ENCODE measurements at places on chromosomes 7 and 10.

- DNase-seq, result no peak
Observed at GRCh38 chr10:132588301-132589013, 50.9 kb downstream of the INPP5A start.

GRCh38 chr7:150451833-150452461 is 1.5 kb downstream of the GIMAP8 start:
- no peak for DNase-seq

DNA sequence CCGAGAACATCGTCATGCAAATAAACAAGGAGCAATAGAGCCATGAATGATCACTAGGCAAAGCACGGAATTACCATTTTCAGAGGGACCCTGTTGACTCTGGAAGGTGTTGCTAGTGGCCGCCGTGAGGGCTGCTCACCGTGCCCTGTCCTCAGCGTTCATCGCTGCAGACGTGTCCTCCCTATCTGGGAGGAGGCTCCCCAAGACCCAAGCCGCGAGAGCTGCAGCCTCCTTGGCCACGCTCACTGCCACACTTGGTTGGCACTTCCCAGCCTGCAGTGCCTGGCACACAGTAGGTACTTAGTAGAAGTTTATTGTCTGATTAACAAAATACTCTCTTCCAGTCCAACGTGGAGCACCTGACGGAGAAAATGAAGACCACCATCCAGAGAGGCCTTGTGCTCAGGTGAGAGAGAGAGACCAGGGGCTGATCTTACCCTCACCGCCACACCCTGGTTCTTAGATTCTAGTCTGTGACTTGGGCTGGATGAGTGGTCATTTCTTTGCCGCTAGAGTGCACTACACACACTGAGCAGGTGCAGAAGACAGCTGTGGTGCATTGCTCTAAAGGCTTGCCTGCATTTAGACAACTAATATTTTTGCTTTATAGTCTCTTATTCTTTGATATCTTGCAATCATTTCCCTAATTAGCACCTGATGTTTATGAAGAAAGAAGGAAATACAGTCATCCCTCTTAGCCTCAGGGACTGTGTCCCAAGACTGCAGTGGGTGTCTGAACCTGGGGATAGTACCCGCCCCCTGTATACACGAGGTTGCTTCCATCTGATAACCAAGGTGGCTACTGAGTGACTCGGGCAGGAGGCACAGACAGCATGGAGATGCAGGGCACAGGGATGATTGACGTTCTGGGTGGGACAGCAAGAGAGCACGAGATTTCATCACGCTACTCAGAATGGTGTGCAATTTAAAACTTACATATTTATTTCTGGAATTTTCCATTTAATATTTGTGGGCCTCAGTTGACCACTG is 40.3 kb downstream of the PITRM1 start:
- no peak for DNase-seq

- DNase-seq, result no peak
Observed at GRCh38 chr7:107638594-107638993, 22.0 kb upstream of the SLC26A4 start.

DNA sequence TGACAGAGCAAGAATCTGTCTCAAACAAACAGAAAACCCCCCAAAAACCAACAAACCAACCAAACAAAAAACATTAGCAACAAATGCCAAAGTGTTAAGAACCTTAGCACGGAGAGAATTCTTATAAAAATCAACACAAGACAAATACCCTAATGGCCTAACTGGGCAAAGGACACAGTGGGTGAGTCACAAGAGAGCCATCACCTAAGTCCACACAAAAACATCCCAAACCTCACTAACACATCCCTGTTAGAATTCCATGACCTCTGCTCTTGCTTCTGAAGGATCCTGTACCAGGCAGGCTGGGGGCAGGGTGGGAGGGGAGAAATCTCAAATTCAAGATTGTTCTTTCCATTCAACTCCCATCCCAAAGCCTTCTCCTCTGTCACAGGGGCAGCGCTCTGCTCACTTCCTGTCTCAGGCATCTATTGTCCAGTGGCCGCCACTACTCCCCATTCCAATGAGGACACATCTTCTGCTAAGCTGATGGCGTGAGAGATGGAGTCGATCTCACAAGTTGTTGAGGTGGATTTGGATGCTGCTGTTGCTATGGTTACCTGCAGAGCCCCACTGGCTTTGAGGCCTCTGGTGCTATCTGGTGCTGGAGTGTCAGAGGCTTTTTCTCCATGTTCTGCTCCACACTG is 9.2 kb downstream of the IL15RA start:
- DNase-seq, result no peak

- DNase-seq, result no peak
Observed at GRCh38 chr10:78645169-78645686, 423.5 kb upstream of the ZMIZ1 start.

DNA sequence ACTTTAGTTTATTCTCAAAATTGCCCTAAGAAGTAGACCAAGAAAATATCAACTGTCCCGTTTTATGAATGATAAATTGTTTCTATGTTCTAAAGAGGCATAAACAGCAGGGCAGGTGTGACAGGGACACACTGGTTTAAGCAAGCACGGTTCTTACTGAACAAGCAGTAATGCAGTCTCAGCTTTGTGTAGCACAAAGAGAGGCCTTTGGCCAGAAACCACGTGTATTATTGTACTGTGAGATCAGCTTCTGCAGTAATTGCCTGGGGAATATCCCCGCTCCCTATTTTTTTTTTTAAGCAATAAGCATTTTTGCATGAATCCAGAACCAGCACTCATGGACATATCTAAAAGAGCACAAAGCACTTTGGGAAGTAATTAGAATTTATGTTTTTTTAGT is 255.4 kb downstream of the WDR11 start:
- DNase-seq, result no peak

DNA sequence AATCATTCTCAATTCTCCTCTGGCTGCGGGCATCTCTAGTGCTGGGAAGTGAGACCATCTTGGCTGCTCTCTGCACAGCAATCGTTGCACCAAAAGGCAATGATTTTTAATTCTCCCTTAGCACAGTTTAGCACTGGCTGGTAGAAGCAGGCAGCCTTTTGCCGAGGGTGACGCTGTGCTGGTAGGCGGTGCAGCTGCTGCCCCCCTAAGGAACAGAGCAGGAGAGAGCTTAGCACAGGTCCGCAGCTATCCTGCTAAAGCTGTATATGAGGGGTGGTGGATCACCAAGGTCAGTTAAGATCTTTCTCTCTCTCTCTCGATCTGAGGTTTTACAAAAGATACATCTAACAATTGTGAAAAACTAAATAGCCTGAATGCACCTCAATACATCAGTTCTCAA is 390.1 kb downstream of the GATA3 start:
- DNase-seq, result no peak

- no peak for DNase-seq
Observed at GRCh38 chr10:127449490-127449889, 99.6 kb upstream of the NPS start.
